AML-193 (cell line): ENCODE measurements at places on chromosomes 7 and 10.

- DNase-seq, result no peak
Measured at GRCh38 chr7:56121440-56121839, 5.2 kb upstream of the NUPR2 start.

DNA sequence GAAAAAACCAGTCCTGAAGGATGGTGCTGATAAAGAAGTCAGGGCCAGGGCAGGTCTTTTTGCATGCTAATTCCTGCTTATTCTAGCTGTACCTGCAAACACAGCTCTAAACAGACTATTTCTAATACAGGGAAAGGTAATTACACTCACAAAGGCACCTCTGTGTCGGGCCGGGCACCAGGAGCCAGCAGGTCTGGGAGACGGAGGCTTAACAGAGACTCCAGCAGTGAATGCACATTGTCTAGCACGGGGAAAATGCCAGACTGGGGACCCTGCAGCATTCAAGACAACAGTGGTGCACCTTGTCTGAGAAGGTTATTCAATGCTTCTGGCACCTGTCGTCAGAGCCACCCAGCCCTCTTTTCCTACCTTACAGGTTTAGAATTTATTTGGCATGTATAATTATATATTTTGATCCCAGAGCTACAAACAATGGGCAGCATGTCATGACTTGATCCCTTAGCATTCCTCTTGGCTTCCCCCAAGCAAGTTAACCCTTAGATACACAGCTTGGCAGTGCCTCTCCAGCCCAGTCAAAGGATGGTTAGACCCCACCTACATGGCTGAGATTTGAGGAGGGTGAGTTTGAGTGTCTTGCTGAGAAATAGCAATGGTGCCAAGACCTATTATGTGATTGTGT lies 185.2 kb downstream of the SLC25A13 start:
- no peak for DNase-seq

GRCh38 chr10:66980246-66980815 lies 54.5 kb downstream of the LRRTM3 start:
- no peak for DNase-seq

GRCh38 chr10:97777143-97777542 lies 5.3 kb upstream of the SFRP5 start:
- no peak for DNase-seq

DNA sequence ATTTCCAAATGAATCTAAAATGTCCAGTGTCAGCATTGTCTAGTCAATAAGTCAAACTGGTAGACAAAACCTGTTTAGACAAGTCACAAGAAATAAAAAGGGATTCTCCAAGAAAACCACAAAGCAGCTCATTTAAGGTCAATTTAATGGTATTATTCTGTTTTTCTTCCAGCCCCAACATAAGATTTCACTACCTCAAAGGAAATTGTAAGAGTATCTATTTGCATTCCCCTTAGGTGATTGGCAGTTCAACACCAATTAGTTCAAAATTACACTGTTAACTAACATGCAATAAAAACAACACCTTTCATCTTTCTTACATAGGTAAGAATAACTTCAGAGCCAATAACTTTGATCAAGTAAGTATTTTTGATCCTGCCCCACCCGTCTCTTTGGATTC lies 106.3 kb downstream of the RNF32 start:
- DNase-seq, result no peak

- DNase-seq, result no peak
Measured at GRCh38 chr10:126332576-126332975, 55.7 kb downstream of the ADAM12 start.

DNA sequence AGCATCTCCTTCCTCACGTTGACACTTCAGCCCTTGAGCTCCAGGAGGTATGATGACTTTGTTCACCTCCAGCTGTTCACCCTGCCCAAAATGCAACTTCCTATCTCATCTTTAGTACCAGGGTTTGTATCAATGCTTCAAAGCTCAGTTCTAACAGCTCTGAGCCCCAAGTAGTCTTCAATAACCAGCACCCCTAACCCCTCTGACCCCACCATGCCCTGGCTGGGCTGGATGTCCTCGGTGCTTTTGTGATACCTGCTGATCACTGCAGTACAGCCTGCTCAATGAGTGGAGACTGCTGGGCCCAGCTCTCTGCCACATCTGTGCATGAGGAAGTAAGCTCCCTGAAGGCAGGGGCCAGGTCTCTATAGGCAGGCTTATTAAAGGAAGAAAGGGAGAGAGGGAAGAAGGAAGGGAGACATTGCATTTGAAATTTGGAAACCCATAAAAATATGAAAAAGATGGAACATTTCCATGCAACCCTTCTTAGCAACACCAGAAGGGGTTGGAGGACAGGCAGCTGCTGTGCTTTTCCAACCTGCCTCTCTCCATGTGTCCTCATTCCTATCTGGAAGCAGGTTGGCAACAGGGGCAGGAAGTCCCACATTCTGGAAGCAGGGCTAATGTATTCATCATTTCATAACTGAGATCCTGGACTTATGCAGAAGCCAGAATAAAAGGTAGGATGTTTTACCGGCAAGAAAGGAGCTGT lies 756.1 kb downstream of the GRID1 start:
- no peak for DNase-seq

DNA sequence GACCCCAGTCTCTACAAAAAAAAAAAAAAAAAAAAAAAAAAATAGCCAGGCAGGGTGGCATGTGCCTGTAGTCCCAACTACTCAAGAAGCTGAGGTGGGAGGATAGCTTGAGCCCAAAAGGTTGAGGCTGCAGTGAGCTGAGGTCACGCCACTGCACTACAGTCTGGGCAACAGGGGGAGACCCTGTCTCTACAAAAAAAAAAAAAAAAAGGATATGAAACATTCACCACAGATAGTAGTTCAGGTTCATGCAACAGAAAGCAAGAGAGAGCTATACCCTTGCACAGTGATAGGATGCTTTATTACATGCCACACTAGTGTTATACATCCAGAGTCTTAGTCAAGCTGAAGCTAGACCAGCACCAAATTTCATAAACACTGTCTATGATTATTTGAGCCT lies 148.4 kb upstream of the KAT6B start:
- no peak for DNase-seq

DNA sequence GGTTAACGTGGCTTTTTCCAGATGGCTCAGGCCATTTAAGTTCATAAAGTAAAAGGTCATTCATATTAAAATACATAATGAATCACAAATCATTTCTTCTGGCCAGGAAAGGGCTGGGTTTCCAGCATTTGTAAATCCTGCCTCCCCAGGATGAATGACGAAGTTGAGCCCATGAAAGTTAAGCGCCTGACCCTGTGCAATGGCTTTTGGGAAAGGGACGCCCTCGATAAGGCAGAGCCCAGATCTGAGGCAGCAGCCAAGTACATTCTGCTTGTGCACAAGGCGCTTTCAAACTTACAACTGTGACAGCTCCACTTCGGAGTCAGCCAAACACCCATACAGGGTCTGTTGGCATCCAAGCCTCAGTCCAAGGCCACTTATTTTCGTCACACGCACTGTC lies 2.8 kb downstream of the GIMAP6 start:
- no peak for DNase-seq

- DNase-seq, result no peak
Measured at GRCh38 chr7:41189866-41190265, 513.0 kb downstream of the INHBA start.

- no peak for DNase-seq
Measured at GRCh38 chr7:1913466-1914282, 243.6 kb downstream of the ELFN1 start.

- DNase-seq, result no peak
Measured at GRCh38 chr7:1698201-1698600, 28.1 kb downstream of the ELFN1 start.

DNA sequence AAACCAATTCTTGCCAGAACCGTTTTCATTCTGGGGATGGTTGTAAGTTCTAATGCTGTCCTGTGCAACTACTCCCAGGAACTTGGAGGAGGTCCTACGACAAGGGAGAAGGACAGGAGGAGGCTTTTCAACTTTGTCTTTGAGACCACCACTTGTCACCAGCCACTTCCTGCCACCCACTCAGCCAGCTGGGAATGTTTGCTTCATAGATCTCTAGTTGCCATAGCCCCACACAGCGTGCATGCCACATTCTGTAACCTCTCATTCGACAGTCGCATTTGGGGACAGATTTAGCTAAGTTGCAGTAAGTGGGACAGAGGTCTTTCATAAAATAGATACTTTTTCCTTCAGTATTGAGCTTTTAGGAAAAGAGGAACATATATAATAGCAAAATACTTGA lies 78.0 kb downstream of the TAF3 start:
- no peak for DNase-seq

DNA sequence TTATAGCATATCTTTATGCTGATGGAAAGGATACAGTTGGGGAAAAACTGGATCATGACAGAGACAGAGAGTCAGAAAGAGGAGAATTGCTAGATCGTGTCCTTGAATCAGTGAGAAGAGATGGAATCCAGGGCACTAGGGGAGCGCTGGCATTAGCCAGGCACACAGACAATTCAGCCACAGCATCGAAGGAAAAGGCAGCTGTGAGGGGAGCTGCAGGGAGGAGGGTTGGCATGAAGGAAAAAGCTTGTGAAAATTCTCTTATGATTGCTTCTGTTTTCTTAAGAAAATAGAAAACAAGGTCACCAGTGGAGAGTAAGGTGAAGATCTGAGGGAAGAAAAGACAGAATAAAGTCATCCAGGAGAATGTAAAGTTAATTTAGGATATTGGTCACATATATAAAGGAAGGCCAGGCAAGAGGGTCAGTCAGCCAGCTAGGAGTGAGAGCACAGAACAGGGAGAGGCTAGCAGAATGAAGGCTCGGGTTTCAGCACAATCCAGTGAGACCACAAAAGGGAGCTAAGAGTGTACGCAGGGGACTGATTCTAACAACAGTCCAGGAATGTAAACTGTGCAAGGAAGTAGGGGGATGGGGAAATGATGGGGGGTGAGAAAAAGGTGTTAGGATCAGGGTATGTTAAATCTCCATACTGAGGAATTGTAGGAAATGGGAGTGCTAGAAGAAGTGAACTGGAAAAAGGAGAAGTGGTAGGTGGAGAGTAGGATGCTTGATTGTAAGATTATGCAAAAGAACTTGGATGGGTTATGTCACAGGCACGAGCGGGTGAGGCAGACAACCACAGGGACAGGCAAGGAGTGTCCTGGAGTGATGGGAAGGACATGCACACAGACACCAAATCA lies 112.0 kb downstream of the RNF32 start:
- DNase-seq, result no peak

DNA sequence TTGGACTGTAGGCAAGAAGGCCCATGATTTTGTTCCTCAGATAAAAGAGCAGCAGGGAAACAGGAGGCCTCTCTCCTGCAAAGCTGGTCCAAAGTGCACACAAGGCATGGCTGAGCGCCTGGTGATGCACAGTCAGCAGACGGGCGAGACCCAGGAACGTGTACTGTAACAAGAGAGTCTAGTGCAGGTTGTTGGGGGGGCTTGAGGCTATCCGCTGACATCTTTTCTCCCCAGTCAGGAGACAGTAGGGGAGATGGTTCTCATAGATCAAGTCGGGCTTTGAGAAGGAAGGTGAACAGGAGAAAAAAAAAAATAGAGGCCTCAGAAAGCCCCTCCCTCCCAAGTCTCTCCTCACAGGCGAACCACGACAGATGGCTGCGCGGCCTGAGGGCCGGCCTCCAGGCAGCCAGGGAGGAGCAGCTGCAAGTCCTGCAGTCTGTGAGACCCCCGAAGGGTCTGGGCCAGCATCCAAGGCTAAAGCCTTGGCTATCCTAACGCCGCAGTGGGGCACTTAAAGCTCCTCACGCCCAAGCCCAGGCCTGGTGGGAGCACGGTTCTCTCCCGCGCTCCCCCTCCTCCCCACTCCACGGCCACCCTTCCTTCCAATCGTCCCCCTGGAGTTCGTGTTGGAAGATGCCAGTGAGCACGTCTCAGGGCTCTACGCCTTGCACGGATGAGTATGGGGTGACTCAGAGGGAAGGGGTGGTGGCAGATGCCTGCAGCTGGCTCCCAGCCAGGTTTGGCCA lies 68.3 kb downstream of the PRKAG2 start:
- DNase-seq, result no peak

DNA sequence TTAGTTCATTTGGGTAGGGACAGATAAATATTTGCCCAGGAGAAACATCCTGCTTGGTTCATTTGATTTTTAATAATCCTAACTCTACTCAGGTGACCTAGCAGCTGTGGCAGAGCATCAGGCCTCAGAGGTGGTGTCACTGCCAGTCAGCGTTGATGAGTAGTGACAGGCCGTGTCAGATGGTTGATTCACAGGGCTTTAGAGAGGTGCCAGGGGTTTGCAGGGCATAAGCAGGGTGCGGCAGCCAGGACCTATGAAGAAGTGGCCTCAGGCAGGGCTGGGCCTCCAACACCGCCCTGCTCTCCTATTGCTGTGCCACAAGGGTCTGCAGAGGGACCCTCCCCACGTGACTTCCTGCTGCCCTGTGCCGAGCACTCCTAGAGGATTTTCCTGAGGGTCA lies 128.1 kb downstream of the HECW1 start:
- no peak for DNase-seq

DNA sequence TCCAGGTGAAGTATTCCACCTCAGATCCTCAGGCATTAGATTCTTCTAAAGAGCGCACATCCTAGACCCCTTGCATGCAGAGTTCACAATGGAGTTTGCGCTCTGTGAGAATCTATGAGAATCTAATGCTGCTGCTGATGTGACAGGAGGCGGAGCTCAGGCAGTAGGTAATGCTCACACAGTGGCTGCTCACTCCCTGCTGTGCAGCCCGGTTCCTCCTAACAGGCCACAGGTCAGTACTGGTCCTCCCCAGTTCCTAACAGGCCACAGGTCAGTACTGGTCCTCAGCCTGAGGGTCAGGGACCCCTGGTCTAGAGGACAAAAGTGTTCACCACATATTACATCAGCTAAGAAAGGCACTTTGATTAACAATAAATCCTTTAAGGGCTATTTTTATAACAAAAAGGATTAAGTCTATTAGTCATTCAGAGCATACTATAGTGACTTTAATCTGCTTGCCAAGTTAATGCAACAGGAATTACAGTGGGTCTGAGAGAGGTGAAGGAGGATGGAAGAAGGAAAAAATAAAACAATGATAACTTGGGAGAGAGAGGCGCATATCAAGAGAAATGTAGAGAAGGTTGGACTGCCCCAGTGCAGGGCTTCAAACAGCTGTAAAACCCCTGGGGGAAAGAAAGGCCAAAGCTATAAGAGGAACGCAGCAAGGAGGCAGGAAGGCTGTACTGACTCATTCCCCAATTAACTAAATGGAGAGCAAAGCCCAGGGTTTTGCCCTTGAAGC lies 49.2 kb downstream of the CUL2 start:
- no peak for DNase-seq

- DNase-seq, result no peak
Measured at GRCh38 chr7:21544715-21545114, 1.9 kb downstream of the DNAH11 start.

DNA sequence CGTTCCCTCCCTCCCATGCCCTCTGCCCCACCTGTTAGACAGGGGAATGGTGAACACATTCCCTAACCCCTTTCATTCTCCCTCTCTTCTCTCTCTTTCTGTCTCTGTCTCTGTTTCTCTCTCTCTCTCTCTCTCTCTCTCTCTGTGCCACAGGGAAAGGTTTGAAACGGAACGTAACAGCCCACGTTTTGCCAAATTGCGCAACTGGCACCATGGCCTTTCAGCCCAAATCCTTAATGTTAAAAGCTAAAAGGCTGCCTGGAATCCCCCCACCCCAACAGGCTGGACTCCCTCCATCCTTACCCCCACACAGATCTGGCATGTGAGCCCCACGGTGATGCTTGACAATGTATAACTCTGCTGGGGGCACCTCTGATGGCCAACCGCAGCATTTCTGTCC lies 30.8 kb downstream of the LDB3 start:
- no peak for DNase-seq
